COR-L47 (cell line): ENCODE measurements at places on chromosomes 3 and 15.

DNA sequence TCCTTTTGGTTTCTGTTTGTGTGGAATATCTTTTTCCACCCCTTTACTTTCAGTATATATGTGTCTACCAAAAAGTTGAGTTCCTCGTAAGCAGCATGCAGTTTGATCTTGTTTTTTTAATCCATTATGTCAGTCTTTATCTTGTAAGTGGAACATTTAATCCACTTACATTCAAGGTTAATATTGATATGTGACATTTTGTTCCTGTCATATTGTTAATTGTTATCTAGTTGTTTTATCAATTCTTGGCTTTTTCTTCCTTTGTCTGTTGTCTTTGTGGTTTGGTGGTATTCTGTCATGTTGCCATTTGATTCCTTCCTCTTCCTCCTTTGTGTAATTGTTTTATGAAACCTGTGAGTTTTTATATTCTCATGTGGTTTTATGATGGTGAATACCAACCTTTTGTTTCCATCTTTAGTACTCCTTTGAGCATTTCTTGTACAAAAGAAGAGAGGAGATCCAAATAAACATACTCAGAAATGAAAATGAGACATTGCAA is 43.4 kb upstream of the XCR1 start:
- no peak for DNase-seq

DNA sequence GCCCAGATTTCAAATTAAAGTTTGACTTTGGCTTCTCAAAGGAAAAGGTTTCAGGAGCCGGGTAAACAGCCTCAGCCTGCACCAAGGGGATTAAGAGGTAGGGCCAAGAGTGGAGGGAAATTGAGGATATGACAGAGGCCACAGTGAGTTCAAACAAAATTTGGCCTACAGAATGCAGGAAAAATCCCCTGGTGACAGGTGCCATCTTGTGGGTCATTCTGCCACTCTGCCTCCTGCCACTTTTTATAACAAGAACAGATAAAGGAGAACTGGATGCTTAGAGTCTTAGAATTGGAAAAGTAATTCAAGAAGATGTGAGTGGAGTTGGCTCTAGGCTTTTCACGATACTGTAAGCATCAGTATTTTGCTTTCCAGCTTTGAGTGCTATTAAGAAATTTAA is 253.2 kb downstream of the NR2F2 start:
- peak; percentile 10 for DNase-seq

- no peak for DNase-seq
Observed at GRCh38 chr3:125403789-125404188, 28.7 kb upstream of the ZNF148 start.

GRCh38 chr3:79906106-79906505 is 138.3 kb upstream of the ROBO1 start:
- no peak for DNase-seq

- no peak for DNase-seq
Observed at GRCh38 chr3:42497009-42497731, 5.3 kb upstream of the VIPR1 start.

DNA sequence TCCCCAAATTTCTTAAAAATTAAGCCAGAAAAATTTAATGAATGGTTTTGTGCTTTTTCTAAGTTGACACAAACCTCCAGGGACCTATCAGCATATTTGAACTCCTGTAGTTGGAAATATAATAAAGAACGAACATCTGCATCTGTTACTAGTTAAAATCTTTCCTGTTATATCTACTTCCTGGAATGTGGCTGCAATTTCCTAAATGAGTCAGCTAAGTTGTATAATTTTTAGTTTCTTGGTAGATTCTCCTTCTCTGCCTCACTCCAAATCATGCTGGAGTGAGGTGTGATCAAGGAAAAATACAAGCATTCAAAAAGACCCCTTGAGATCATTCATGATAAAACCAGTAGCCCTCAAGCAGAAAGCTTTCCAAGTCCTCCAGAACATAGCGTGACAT is 106.2 kb upstream of the MCTP2 start:
- DNase-seq = no peak

DNA sequence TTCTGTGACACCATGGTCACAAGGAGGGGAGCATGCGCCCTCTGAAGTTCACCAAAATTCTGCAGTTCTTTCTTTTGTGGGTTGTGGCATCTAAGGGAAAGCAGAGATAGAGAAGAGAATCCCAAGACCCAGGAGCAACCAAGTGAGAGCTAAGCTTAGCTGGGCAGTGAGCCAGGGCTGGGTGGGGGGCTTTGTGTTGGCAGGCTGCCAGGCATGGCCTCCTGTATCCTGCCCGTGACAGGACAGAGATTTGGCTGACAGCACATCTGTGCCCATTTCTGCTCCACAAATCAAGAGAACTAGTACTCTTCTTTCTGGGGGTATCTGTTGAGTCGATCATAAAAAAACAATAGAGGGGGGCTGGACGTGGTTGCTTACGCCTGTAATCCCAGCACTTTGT is 66.2 kb downstream of the NMNAT3 start:
- peak; percentile 47 for DNase-seq

GRCh38 chr3:30289324-30289723 is 317.1 kb upstream of the TGFBR2 start:
- DNase-seq = no peak

DNA sequence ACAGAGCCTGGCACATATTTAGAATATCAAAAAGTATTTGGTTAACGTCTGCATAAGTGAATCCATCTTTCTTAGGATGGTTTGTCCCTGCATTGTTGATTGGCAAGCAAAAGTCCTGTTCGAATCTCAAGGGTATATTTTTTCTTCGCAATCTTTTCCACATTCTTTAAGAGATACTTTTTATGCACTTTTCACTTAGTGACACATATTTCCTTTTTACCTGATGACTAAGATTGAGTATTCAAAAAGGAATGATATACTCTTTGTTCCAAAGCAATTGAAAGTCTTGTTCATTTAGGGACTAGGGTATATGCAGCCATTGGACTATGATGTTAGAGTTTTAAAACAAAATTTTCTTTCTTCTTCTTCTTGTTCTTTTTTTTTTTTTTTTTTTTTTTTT is 349.9 kb downstream of the NLGN1 start:
- DNase-seq = no peak

DNA sequence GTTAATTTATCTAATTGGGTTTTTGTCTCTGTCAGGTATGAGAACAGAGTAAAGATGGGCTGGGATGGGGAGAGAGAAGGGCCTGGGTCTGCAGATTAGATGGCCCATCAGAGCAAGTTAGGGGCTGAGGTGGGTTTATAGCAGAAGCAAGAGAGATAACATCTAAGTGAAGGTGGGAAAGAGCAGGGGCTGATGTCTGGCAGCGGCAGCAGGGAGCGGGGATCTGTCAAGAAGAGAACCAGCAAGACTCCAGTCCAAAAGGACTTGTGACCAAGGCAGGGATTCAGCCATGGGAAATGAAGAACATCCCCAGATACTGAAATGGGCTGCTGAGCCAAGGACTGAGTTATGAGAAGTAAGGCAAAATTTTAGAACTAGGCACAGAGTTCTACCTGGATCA is 320.6 kb upstream of the TBL1XR1 start:
- no peak for DNase-seq

GRCh38 chr3:99706410-99706809 is 68.0 kb downstream of the COL8A1 start:
- DNase-seq = no peak

DNA sequence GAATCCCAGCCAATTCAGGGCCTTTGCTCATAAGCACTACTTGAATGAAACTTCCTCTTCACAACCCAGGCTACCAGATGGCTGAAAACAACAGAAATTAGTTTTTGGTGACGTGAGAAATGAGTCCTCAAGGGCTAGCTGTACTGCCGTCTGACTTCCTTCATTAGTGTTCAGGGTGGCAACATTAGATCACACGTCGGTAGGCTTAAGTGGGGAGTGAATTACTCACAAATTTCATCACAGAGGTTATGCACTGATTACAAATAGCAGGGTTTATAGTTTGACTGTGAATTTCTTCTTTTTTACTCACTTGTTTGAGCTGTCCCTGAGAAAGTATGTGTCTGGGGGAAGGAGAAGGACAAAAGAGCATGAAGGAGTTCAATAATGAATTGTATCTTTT is 397.2 kb downstream of the GAP43 start:
- DNase-seq = no peak
